ENCODE measurements at places on chromosomes 13 and 19.

GRCh38 chr19:51529301-51529700, 2.2 kb downstream of the SIGLEC6 start:
- DNase-seq, result no peak

DNA sequence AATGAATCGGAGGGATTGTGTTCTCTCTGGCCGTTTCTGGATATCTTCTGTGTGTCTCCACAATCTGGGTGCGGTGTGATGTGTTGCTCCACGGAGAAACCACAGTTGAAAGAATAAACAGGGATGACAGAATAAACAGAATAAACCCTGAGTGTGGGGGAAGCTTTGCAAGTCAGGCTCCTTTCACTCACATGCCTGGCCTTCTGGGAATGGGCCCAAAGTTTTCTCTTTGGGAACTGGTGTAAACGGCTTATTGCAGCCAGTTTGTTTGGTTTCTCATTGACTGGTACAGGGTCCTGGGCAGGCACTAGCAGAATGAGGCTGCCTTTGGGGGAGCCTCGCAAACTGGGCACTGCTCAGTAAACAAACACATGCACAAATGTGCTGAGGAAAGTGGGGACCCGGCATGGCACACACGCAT, 324.7 kb downstream of the DLEU7 start:
- peak; percentile 50 for DNase-seq

- no peak for DNase-seq
Measured at GRCh38 chr13:38590796-38591507, 95.9 kb upstream of the FREM2 start.

DNA sequence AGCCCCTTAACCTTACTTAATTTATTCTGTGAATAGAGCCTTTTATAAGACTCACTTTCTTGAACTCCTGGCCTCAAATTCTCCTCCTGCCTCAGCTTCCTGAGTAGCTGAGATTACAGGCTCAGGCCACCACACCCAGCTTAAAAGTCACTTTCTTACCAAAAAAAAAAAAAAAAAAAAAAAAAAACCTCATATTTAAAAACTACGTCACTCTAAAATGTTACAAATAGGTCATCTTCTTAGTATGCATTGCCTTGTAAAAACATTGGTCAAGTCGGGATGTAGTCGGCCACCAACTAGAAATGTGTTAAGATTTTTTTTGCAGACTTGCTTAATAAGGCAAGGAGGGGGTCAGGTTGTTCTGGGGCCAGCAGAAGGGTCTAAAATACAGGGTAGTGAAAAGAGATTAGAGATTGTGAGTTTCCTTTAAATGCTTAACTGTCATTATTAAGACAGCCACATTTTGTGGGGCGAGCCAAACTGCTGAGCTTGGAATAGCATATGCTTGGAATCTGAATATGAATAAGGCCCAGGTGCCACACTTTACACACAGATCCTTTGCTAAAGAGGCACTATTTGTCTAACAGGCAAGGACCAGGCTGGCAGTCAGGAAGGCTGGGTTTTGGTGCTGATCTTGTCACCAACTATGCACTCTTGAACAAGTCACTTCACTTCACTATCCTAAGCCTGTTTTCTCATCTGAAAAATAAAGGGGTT, 16.5 kb upstream of the IL17D start:
- DNase-seq, result no peak

DNA sequence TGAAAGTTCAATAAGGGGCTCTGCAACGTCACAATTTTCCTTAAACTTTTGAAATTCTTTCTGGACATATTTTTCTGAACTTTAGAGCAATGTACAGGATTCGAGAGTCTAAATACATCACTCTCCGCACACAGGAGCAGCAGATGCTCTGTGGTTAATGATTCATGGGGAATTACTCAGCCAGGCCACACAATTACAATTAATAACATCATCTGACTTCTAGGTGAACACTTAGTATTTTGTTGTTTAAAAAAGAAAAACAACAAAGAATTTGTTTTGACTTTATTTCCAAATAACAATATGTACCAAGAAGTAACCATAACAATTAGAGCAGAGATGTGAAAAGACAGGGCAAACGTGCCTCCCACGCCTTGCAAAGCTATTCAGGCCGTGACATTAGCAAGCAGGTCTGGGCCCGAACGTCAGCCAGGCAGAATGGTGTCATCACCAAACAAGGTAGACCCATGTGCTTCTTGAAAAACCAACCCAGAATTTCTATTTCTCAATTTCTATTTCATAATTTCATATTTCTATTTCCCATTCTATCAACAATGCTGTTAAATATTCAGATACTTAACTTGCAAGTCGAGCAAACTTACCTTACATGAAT, 236.3 kb downstream of the COL4A1 start:
- no peak for DNase-seq

DNA sequence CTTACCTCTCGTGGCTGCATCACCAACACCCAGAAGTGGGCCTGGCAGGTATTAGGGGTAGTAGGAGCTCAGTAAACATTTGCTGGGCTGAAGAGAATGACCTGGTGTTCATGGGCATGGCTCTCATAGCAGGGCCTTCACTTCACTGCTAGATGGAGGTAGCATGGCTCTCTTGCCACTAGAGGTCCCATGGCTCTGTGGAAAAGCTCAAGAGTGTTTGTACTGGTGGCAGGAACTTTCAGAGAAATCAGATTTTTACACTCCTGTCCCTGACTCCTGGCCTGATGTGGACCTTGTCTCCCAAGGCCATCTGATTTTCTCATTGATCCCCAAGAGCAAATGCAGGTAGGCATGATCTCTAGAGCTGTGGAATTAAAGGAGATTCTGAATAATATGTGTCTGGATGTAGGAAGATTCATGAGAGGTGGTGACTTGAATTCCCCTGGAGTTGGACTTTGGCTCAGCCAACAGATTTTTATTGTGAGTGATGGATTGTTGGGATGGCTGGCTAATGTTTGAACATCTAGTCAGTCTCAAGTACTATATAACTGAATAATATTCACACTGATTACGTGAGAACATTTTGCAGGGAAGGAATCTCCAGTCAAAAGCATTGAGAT, 5.7 kb downstream of the ZNF574 start:
- no peak for DNase-seq

All from amygdala (tissue), 56 donors.